ENCODE measurements at places on chromosomes 12 and 14.
A peak's percentile ranks its signal among the peaks of the same experiment; 100 is the strongest.

GRCh38 chr12:43662736-43663135 lies 95.9 kb downstream of the PUS7L start:
- no peak for DNase-seq

DNA sequence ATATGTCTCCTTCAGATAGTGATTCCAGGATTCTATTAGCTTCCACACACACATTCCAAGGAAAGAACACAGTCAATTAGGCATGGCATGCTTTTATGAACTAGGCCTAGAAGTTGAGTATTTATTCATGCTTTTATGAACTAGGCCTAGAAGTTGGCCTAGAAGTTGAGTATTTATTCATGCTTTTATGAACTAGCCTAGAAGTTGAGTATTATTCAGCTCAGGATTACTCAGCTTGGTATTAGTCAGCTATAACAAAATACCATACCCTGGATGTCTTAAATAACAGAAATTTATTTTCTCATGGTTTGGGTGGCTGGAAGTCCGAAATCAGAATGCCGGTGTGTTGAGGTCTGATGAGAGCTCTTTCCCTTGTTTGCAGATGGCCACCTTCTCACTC lies 442.7 kb upstream of the FLRT2 start:
- no peak for DNase-seq

DNA sequence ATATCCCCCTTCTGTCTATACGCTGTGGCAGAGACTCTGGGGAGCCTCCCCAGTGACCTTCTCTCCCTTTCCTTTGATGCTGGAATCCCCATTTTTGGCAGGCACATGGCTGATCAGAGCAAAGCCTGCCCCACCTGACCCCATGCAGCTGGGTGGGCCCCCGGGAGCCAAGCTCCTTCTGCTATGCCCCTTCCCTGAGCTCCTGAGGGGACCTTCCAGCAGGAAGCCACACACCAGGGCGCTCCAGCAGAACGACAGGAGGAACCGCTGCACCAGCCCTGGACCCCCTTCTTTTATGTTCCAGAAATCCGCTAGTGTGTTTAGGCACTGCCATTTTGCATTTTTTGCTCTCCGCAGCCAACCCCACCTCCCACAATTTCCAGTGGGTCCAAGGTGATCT lies 44.6 kb downstream of the TRAFD1 start:
- no peak for DNase-seq

GRCh38 chr14:73829526-73830431 lies 21.9 kb upstream of the PTGR2 start:
- peak; percentile 14 for DNase-seq

- DNase-seq = no peak
Measured at GRCh38 chr12:91138337-91138920, 27.1 kb upstream of the LUM start.

DNA sequence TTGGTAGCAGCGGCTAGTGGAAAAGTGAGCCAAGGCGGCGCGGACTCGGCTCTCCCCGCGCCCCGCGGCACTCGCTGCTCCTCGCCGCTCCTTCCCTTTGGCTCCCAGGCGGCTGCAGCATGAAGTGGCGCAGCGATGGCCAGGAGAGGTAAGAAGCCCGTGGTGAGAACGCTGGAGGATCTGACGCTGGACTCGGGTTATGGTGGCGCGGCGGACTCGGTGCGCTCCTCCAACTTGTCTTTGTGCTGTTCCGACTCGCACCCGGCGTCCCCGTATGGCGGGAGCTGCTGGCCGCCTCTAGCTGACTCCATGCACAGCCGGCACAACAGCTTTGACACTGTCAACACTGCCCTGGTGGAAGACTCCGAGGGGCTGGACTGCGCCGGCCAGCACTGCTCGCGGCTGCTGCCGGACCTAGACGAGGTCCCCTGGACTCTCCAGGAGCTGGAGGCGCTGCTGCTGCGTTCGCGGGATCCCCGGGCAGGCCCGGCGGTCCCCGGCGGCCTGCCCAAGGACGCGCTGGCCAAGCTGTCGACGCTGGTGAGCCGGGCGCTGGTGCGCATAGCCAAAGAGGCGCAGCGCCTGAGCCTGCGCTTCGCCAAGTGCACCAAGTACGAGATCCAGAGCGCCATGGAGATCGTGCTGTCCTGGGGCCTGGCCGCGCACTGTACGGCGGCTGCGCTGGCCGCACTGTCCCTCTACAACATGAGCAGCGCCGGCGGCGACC lies 225.6 kb upstream of the CRY1 start:
- DNase-seq = no peak

DNA sequence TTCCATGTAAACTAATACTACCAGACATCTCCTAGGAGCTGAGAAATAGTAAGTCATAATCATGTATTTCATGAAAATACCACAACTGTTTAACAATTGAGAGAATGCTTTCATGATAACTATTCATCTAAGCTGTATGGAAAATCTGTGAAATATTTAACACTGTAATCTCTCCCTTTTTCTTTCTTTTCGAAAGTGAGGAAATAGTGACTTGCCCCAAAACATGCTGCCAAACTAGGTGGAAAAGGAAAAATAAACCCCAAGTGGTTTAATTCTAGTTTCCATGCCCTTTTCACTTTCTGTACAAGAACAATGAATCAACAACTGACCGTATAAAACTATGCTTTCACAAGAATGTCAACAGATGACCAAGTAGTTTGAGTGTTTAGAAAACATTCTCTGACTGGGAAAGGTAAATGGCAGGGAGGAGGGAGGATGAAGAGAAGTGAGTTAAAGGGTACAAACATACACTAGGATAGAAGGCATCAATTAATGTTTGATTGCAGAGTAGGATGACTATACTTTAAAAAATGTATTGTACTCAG lies 147.5 kb upstream of the AVPR1A start:
- DNase-seq = no peak

DNA sequence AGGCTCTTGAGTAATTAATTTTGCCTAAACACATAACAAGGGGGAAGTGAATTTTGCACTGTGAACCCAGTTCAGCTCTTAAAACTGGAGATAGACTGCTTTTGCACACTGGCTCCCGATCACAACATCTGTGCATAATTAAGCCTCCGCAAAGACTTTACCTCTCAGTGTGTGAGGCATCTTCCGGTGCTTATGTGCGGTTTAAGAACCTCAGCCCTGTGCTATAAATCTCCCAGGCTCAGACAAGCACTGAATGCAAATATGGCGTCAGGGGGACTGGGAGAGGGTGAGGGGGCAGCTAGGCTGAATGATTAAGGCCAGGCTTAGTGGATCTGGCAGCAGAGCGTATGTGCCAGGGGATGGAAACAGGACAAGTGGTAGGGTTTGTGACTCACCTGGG lies 103.3 kb downstream of the ADCK1 start:
- no peak for DNase-seq

- DNase-seq = no peak
Measured at GRCh38 chr14:87184180-87184579, 808.8 kb downstream of the GALC start.

- DNase-seq = no peak
Measured at GRCh38 chr12:58253663-58254062, 312.3 kb downstream of the ATP23 start.

DNA sequence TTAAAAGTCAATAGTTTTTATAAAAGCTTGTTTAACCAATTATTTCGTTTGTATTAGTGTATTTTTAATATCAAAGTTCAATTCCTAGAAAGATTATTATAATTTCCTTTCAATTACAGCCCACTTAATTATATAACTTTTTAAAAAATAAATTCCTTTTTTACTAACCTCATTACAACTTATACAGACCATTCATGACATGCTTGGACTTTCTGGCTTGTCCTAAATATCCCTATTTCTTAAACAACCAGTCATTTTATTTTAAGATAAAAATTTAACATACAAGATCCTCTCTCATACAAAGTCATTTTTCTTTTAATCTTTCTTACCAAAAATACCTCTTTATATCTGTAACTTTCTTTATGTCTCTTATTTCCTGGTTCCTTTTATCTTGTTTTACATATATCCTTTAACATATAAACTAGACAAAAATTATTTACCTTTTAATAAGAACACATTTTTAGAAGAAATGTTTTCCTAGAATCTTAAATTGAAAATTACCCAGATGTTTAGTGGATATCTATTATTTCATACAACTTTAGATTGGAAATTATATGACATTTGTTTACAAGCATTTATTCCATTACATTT lies 10.4 kb upstream of the TMEM263 start:
- no peak for DNase-seq

GRCh38 chr14:78566026-78566858 lies 396.1 kb downstream of the NRXN3 start:
- DNase-seq = peak; percentile 51

DNA sequence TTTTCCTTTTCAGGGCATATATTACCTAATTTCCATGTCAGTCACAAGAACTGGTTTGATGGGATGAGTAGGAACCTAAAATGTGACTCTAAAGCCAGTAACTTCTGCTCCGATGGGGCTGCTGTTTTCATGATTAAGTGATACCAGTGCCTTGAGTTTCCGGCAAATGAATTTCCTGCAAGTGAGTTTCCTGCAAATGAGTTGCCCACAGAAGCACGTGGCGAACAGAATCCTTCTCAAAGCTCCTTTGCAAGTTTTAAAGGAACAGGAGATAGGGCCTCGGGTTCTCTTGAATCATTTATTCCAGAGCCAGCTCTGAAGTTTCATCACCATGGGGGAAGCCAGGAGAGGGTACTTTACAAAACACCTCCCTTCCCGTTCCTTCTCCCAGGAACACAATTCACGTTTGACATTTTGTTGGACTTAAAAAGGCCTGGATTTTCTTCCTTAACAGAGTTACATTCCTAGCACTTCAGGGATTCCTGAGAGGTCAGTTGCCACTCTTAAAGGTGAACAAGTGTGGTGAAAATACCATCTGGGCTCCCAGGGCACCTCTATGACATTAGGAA lies 2.2 kb upstream of the PPTC7 start:
- peak; percentile 18 for DNase-seq

- no peak for DNase-seq
Measured at GRCh38 chr12:120264904-120265472, 542 bp downstream of the PXN start.

GRCh38 chr12:104508752-104509446 lies 52.2 kb downstream of the CHST11 start:
- DNase-seq = no peak

GRCh38 chr12:44779766-44780165 lies 96.3 kb downstream of the NELL2 start:
- DNase-seq = no peak

- DNase-seq = peak; percentile 10
Measured at GRCh38 chr12:95790033-95790916, at the start of gene NTN4. NTN4 (minus strand) TSS chr12:95790764; CDS start chr12:95790309, 455 bp downstream.

- DNase-seq = no peak
Measured at GRCh38 chr12:41186026-41186425, 2.1 kb upstream of the PDZRN4 start.

DNA sequence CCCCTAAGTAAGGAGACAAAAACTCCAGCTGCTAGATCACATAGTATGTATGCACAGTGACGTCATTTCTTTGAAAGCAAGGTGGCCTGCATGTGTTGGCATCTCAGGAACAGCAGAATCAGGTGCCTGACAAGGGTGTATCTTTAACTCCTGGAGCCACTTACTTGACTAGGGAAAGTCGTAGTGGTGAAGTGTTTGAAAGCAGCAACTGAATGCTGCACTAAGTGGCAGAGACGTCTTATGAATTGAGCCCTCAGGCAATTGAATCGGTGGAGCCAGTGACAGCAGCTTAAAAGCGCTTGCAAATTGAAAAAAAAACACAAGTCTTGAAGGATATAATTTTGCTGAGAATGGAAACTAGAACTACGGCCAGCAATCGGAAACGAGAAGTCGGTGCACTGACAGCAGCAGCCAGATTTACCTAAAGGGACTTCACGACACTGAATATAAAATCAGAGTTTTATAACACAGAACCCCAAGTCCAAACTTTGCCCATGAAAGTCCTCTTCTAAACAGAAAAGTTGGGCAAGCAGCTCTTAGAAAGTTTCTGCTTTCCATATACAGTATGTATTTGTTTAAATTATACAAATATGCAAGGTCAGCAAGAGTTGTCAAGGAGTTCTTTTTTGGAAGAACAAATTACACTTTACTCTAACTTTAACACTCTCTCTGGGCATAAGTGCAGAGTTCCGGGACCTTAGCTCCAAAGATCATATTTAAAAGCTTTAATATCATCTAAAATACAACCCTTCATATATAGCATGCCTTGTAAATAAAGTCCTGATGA lies 1.1 kb downstream of the IGF1 start:
- DNase-seq = no peak

DNA sequence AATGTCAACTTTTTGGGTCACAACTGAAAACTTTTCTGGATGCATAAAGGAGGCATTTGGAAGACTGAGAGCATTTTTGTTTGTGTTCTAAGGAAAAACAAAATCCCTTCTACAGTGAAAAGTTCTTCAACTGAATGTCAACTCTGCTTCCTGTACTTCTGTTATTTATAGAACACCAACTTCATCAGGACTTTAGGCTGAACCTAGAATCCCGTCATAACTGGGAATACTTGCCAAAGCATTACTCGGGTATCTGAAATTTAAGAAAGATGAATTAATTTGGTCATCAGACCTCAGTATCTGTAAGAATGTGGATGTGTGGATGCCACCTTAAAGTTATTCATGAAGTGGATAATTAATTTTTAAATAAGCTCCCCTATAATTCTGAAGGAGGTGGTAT lies 73.2 kb downstream of the FERMT2 start:
- DNase-seq = no peak

DNA sequence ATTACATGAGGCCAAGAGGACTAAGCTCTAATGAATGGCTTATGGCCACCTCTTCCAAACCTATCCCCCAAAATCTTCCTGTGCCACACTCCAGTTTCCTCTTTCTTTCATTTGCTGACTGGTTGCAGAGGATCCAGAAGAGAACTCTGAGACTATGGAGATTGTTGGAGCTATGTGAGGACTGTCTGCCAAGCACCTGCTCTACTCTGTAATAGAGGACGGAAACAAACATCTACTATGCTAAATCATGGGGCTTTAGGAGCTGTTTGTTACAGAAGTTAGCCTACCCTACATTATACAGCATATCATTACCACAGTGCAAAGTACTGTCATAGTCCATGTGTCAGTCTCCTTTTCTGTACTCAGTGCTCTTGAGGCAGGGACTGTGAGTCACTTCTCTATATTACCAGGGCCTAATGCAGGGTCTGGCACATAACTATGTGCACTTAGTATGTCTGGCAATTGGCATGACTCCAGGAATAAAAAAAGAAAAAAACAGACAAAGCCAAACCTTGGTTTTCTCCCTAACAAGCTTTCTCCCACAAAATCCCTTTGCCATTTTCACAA lies 95.1 kb downstream of the RPAP3 start:
- no peak for DNase-seq

GRCh38 chr14:41120402-41120801 lies 486.3 kb upstream of the LRFN5 start:
- no peak for DNase-seq

DNA sequence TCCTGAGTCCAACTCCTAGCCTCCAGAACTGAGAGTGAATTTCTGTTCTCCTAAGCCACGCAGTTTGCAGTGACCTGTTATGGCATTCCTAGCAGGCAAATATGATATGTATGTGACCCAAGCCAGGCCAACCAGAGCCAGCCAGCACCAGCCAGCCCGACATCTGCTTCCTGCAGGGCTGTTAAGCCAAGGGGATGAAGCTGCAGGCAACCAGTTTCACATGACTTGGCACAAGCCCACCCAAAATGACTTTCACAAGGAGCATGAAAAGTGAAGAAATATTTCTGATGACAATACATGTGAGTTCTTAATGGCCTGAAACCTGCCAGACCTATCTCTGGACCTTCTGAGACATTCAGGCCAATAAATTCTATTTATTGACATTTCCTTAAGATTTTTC lies 68.1 kb downstream of the ITPK1 start:
- DNase-seq = no peak

All from stimulated activated CD4-positive, alpha-beta T cell treated with anti-CD3 and anti-CD28 coated beads, Interleukin-4, amount 100 ng/mL, for 4 hours (primary cell).